ENCODE measurements at places on chromosomes 12 and 14.

GRCh38 chr12:90366286-90366685 lies 588.7 kb downstream of the CCER1 start:
- peak; percentile 42 for DNase-seq

DNA sequence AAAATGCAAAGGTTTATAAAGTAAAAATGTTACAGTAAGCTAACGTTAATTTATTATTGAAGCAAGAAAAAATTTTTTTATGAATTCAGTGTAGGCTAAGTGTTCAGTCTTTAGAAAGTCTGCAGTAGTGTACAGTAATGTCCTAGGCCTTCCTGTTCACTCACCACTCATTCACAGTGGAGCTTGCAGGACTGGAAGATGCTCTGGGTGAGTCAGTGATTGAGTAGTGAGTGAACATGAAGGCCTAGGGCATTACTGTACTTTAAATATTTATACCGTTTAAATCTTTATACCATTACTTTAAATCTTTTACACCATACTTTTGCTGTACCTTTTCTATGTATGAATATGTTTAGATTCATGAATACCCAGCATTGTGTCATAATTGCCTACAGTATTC lies 120.3 kb upstream of the SLC38A4 start:
- peak; percentile 79 for DNase-seq

DNA sequence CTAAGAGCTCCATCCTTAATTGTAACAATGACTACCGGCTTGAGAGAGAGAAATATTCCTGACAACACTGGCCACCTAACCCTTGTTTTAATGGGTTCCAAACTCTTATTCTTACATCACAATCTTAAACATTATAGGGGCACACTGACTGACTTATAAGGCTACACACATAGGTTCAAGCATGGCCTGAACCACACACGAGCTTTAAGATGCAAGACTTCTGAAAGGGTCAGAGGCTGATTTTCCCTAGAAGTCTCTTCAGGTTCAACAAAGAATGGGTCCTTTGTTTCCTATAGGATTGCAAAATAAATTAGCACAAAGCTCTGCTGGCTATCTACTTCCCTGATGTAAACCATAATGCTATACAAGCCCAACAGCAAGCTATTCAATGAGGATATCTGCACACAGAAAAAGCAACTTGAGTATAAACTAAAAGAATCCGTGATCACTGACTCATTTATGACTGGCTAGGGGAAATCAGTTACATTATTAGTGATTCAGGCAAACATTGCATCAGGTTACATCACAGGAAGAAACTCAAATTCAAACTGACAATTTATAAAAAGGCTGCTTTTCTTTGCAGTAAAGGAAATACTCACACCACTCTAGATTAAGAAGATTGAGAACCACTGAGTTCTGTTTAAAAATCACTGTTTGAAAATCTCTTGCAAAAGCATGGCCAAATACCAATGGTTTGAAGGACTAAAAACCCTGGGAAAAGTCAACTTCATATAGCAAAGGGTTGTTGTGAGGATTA lies 8.5 kb downstream of the BTG1 start:
- DNase-seq: peak; percentile 92

- no peak for DNase-seq
Measured at GRCh38 chr14:49249022-49249421, 337.2 kb downstream of the RPS29 start.

DNA sequence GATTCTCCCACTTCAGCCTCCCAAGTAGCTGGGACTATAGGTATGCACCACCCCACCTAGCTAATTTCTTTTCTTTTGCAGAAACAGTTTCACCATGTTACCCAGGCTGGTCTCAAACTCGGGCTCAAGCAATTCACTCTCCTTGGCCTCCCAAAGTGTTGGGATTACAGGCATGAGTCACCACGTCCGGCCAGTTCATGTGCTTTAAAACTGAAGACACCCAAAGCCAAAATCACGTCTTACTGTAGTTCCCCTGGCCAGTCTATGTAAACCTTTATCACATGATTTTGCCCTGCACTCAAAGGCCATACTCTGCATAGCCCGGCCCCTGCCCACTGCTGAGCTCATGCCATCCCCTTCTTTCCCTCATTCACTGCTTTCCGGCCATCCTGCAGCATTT lies 4.5 kb downstream of the ALKBH2 start:
- peak; percentile 65 for DNase-seq

DNA sequence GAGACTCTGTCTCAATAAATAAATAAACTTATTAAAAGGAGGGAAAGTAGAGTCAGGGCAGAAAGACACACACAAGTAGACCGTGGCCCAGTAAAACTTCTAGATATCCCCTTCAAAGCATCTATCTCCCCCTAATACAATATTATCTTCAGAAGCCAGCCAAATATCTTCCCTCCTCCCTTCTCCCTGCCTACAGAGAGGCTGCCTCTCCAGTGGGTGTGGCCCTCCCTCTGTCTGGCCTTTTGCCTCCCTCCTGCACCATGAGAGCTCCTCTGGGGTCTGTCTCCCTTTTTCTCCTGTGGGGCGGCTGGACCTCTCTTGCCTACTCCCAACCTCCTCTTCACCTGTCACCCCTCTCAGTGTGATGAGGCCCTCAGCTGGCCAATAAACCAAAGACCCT lies 139.2 kb downstream of the EGLN3 start:
- no peak for DNase-seq

DNA sequence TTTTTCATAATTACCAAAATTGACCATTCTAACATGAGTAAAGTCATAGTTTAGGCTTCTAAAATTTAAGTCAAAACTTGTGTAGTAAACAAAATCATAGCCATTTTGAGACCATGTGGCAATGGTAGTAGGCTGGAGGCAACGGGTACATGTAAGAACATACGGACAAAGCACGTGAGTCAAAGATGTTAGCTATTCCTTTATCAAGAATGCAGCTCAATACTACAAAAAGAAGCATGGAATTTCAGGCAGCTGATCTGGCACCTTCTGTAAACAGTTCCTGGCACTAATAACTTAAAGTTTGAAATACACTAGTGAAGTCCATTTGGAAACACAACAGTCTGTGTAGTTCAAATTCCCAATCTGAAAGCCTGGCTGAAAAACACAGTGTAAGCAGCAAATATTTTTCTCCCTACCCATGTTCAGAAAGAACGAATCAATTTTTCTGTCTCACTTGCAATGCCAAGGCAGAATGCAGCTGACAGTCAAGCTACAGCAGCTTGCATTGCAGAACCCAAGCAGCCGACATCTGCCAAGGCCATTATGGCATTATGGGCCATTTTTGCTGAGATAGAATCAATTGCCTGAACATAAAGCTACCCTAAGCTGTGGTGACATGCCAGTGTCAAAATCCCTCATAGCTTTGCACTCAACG lies 29.3 kb downstream of the MYF5 start:
- no peak for DNase-seq

DNA sequence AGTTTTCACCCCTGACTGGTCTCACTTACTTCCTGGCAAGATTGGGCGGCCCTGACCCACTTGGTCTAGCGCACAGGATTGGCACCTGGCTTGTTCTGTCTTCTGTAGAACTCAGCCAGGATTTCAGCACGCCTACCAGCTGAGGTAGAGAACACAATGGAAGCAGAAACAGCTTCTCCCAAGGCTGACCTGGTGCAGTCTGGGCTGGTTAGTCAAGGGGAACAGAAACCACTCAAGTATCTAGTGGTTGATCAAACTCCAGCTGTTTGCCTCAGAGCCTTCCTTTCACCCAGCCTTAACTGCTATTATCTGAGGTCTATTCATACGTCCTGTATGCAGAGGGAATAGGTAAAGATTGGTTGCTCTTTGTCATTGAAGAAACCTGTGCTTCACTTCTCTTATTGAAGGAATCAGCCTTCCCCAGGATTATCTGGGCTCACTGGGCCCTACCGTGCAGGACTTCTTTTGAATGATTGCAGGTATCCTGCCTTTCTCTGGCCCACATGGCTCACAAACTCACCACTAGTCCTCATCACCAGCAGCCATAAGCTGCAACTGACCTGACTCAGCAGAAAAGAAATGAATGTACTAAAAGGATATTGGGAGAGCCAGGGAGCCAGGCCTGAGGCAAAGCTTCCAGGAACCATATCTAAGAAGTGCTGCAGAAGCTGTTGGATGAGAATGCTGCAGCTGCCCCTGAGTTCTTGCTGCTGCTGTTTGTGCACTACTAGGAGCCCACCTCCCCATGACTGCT lies 2.5 kb upstream of the PLEKHD1 start:
- no peak for DNase-seq

DNA sequence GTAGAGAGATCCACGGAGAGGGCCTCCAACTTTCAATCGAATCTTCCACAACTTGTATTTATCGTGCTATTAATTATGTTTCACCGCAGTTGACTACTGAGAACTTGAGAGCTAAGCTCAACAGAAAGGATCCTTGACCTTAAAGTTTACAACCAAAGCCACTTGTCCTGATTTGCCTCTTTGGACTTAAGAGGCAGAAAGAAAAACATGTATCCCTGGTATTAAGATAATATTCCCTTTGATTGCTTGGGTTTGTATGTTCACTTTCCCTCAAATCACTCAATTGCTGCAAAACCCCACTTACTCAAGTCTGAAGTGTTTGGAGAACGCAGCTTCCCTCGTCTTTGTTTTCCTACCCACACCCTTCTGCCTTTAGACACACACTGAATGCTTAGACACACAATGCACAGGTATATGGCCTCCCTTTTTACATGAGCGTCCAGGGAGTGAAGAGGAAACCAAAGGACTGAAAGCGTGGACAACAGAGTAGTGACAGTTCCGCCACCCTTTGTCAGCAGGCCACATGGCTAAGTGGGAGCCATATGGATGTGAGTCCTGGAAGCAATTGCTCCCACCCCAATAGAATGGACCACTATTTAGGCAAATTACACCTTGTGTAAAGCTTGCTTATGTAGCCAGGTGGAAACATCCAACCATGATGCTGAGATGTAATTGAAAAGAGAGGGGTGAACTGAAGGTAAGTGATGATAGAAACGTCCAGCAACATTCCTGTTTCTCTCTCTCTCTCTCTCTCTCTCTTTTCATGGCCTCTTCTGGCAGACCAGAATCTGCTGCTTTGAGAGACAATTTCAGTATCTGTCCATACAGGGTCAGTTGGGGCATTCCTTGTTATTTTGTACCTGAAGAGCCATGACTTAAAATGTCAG lies 1.4 kb upstream of the PKP2 start:
- DNase-seq: no peak

DNA sequence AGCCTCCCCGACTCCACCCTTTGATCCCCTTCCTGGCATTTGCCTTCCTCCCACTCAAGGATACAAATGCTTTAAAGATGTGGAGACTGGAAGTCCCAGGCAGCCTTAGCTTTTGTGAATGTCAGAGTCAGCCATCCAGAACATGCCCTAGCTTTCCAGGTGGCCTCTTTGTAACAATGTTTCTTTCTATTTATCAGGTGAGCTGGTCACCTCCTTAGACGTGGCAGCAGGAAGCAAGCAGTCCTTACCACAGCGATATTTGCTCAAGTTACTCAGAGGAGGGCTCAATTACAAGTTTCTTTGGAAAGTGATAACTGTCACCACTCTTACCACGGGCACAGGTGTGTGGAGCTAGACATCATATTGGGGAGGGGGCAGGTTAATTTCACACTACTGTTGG lies 4.9 kb downstream of the GALNT6 start:
- DNase-seq: no peak

DNA sequence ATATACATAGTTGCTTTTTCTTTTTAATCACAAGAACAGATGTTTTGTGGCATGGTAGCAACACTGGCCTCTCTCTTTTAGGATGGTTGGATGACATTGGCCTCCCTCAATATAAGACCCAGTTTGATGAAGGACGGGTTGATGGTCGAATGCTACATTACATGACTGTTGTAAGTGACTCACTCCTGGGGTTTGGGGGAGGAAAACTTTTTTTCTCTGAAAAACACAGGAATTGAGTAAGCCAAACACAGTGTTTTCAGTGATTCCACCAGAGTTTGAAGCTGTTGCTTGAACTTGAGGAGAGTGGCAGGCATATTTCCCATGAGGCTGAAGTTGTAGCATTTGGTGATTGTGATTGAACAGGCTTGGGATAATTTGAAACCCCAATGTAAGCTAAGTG lies 13.7 kb upstream of the REP15 start:
- DNase-seq: peak; percentile 68

DNA sequence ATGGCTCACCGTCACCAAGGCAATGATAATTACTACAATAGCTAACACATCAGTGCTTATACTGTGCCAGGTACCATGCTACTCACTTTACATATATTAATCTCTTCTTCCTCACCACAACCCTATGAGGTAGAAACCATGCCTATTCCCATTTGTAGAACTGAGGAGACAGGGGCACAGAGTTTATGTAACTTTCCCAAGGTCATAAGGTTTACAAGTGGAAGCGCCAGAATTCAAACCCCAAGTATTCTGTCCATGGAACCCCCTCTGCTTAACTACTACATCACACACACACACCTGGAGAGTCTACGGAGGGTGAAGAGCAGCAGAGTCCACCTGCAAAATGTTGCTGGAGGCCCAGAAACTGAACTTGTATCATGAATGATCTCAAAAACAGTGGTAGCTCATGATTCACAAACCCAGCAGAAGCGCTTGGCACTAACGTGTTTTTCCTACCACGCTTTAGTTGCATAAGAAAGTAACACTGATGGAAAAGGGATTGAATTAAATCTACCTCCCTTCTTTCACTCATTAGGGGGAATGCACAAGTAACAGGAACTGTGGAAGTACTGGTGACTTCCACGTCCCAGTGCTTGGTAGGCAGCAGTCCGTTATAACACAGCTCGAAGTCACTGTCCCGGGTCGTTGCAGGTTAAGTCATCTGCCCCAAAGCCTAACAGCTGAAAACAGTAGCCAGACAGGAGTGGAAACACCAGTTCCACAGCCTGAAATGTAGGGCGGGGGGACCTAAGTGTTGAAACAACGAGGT lies 2.0 kb downstream of the ITPR2 start:
- DNase-seq: no peak

GRCh38 chr12:106386813-106387535 lies 29.4 kb downstream of the POLR3B start:
- DNase-seq: peak; percentile 59

DNA sequence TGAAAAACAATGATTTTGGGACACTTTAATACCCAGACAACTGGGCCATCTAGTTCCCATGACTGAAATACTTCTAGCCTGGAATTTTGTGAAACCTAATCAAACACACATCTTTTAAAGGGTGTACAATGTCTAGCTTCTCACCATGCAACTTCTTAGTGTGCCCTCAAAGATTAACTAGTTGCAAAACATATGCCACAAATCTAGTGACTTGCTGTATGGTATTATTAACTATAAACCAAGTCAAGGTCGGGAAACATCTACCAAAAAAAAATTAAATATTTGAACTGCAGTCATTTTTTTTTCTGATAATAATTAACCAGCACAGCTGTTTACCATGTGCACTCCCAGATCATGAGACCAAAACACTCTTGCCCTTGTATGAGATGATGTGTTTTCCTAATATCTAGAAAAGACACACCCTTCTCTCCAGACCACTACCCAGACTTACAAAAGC lies 171.8 kb upstream of the FOXN3 start:
- DNase-seq: no peak
